ENCODE measurements at places on chromosomes 5 and 9.

DNA sequence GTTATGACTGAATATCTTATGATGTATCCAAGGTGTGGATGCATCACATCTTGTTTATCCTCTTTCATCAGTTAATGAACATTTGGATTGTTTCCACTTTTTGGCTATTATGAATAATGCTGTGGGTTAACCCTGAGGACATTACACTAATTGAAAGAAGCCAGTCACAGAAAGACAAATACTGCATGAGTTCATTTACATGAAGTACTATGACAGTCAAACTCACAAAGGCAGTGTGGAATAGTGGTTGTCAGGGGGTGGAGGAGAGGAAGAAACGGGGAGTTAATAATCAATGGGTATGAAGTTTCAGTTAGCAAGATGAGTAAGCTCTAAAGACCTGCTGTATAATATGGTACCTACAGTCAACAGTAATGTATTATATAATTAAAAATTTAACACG lies 409.4 kb upstream of the CTNND2 start:
- DNase-seq, result no peak

DNA sequence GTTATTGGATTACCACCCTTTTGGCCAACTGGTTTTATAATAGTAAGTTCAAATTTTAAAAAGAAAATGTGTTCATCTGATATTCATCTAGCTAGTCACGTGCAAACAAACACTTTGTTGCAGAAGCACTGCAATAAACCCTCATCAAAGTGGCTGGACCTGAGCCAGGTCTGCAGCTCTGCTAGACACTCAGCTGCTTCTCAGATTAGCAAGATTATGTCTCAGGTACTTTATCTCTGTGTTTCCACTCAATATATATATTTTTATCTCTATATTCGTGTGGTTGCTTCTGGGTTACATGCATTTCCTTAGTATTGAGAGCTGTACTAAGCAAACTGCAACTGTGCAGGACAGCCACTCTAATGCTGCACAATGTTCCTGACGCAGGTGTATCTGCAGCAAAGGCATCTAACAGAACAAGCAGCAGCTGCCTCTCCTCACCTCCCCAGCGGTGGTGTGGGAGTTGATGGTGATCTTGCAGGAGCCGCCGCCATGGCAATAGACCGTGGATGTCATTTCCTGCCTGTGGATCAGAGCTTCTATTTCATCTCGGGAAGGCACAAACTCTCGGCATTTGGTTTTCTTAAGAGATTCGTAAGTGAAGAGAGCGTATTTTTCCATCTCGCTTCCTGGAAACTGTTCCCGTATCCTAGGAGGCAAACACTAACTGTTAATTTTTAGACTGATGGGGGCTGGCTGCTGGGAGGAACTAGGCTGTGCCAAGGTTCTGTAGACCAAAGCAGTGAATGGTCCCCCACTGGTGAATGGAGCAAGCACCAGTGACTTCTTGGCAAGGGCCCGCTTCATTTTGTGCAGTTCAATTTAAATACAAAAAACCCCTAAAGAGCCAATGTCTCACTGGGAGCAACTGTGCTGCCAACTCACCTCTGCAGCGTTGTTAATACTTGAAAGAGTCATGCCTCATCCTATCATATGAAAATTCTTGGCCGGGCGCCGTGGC lies 56.7 kb upstream of the RETREG1 start:
- no peak for DNase-seq

- no peak for DNase-seq
Observed at GRCh38 chr9:71844808-71845207, 66.2 kb downstream of the ABHD17B start.

DNA sequence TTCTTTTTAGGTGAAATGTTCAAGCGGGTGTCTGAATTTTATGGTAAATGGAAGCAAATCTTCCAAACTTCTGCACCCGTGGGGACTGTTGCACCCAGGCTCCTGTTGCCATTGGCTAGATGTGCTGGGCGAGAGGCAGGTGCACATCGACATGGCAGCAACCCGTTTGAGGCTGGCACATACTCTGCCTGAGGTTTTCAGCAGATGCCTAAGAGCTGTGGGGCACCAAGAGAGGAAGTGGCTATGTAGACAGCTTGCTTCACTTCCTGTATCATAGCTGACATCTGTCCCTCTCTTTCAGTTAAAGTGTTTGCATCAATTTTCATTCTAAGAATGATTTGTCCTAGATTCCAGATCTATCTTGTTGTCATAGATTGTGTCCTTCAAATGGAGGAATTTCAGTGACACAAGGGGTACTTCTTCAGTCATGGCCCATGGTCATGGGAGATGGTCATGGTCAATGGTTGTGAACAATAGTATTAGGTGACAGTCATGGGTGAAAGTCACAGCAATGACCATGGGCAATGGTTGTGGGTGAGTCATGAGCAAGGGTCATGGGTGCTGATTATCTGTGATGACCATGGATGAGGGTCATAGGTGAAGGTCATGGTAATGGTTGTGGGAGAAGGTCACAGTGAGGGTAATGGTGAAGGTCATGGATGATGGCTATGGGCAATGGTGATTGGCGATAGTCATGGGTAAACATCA lies 115.1 kb upstream of the IRX4 start:
- DNase-seq, result no peak

GRCh38 chr9:98778251-98778650 lies 18.1 kb downstream of the ANKS6 start:
- no peak for DNase-seq

GRCh38 chr5:116736671-116737070 lies 162.0 kb upstream of the SEMA6A start:
- no peak for DNase-seq

DNA sequence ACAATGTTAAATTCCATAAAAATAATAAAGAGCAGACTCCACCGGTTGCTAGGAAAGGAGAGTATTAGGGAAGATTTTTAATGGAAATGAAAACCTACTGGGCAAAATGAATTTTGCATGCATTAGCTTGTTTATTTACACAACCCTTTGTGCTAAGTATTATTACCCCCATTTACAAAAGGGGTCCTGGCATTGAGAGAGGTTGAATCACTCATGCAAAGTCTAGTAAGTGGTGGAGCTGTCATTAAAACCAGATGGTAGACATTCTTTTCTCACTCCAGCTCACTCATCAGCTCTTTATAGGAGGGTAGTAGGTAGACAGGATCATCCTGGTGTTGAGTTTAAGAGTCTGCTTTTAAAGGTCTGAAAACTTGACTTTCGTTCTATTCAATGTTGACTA lies 395.1 kb downstream of the PLK2 start:
- no peak for DNase-seq

- DNase-seq, result no peak
Observed at GRCh38 chr9:126461029-126461428, 134.4 kb downstream of the MVB12B start.

GRCh38 chr9:76910861-76911260 lies 4.9 kb upstream of the PRUNE2 start:
- no peak for DNase-seq

GRCh38 chr9:91502913-91503672 lies 79.5 kb upstream of the NFIL3 start:
- DNase-seq, result no peak

DNA sequence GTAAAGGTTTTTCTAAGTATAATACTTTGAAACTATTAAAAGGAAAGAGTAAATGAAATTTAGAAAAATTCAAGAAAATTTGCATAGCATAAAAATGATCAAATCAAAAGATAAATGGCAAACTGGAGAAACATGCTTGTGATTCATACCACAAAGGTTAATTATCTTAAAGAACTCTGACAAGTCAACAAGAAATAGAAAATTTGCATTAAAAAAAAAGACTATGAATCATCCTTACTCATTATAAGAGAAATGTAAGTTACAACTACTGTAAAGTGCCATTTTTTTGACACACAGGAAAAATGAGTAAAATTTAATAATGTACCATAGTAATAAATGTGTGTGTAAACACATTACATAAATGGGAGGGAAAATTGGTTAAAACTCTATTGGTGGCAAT lies 624.4 kb upstream of the C9orf72 start:
- no peak for DNase-seq

DNA sequence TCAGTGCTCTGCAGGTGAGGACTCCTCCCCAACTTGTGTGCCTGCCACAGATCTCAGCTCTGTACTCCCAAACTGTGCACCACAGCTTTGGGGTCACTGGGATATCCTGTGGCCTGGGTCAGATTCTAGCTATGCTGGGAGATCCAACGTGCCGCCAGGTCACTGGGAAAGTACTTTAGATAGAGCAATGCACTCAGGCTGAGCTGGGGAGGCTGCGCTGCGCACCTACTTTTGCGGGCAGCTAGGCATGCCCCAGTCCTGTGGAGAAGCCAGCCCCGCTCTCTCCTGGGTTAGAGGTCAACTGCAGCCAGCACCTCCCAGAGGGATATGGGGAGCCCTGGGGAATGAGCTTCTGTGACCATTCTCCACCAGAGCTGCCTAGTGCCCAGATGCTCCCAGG lies 552.1 kb upstream of the CDH9 start:
- no peak for DNase-seq

- DNase-seq, result no peak
Observed at GRCh38 chr5:18024542-18024941, 390.3 kb downstream of the TAF11L14 start.

- DNase-seq, result no peak
Observed at GRCh38 chr5:5140479-5141338, 579 bp downstream of the ADAMTS16 start.

- DNase-seq, result no peak
Observed at GRCh38 chr5:133797167-133797566, 171.3 kb downstream of the C5orf15 start.
